Cerebellar cortex (tissue), 1 donor: ENCODE measurements at places on chromosomes 4 and X.

DNA sequence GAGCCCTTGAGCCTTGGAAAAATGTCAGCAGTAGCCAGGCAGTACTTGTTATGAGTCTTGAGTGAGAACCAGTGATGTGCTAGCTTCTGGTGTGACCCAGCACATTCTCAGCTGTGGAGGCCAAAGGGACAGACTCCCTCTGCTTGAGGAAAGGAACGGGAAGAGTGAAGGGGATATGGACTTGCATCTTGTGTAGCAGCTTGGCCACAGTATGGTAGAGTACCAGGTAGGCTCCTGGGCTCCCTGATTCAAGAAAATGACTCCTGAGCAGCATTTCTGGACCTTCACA lies 1601.9 kb upstream of the ADGRL3 start:
- DNase-seq, result no peak

DNA sequence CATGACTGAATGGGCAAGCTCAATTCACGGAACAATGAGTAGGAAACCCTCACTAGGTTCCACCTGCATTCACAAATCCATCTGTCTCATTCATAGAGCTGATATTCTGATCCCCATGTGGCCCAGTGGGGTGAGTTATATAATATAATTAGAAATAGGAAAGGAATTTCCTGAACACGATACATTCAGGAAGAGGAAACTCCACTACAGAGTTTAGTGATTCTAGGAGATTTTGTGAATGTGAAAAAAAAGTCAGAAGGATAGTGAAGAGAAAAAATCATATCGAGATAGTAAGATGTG lies 471.2 kb downstream of the GASK1B start:
- DNase-seq, result peak; percentile 12

DNA sequence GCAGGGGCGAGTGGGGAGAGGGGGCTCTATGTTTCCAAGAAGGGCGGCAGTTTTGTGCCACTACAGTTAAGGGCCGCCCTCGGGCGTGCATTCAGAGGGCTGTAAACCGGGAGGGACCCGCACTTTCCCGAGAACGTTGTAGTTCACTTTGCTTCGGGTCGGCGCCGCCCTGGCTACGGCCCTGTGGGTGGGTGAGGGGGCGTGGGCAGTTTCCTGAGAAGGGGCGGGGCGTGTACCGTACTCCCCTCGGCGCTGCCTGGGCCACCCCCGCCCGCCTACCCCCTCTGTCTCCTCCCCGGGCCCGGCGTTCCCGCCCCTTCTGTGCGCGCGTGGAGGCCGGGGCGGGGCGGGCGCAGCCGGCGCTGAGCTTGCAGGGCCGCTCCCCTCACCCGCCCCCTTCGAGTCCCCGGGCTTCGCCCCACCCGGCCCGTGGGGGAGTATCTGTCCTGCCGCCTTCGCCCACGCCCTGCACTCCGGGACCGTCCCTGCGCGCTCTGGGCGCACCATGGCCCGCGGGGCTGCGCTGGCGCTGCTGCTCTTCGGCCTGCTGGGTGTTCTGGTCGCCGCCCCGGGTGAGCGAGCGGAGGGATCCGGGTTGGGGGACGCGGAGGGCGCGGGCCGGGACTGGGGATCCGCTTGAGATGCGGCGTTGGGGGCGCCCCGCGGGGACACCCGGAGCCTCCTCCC lies at the start of gene CD99:
Gene CD99, plus strand, starts transcription at position 440 of the 687 bp plus-strand sequence. Its CDS starts 66 bp downstream, at position 506.
- peak; percentile 64 for DNase-seq

GRCh38 chr4:125280892-125281403 lies 33.8 kb upstream of the FAT4 start:
- no peak for DNase-seq

- no peak for DNase-seq
These were observed 187.3 kb downstream of the MAB21L2 start for GRCh38 chr4:150769248-150769647.

DNA sequence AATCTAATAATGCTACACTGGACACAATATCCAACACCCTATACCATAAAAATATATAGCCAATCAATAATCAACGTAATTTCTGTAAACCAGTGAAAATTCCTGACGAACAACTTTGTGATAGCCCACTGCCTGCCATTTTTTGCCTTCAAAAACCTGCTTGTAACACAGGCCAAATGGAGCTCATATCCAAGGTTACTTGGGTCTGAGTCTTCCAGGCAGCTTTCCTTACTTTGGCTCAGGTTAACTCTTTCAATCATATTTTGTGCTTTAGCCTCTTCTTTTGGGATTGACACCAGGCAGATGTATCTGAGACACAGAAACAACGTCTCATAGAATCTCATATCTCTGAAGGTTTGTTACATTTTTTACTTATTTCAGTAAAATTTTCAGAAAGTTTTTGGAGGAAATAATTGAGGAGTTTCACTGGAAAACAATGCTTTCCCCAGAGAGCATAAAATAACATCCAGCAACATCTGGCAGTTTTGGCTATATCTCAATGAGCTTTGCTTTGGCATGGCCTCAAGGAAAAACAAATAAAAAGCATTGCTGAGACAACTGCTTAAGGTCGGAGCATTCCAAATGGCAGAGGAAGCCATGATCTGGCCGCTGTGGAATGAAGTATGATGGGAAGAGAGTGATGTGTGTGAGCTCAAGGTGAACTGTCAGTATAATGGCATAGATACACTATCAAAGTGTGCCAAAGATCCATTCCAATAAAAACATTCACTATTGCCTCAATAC lies 162.9 kb upstream of the SPIN4 start:
- no peak for DNase-seq

DNA sequence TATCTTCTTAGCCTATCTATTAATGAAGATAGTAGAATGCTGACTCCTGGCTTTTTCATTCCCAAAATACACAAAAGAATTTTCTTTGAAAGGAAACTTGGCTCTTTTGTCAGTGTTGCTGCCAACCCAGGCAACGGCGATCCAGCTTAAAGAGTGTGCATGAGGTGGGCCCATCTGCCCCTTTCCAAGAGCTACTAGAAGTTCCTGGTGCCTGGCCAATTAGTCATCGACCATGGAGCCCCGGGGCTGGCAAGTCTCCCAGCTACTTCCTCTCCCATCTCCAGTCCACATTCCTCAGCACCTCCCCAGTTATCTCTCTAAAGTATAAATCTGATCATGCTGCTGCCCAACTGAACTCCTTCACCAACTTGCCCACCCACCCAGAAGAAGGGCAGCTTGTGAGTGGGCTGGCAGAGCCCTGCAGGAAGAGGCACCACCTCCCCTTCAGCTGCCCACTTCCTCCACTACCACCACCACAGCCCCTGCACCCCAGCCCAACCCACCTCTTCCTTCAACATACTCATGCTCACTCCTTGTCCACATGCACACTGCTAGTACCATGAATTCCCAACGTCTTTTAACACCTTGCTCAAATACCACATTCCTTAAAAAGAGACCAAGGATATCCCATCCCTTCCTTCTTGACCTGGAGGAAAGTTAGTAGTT lies 158.2 kb upstream of the MAP3K15 start:
- DNase-seq, result peak; percentile 16

GRCh38 chr4:79211490-79211889 lies 114.4 kb downstream of the NAA11 start:
- peak; percentile 94 for DNase-seq

DNA sequence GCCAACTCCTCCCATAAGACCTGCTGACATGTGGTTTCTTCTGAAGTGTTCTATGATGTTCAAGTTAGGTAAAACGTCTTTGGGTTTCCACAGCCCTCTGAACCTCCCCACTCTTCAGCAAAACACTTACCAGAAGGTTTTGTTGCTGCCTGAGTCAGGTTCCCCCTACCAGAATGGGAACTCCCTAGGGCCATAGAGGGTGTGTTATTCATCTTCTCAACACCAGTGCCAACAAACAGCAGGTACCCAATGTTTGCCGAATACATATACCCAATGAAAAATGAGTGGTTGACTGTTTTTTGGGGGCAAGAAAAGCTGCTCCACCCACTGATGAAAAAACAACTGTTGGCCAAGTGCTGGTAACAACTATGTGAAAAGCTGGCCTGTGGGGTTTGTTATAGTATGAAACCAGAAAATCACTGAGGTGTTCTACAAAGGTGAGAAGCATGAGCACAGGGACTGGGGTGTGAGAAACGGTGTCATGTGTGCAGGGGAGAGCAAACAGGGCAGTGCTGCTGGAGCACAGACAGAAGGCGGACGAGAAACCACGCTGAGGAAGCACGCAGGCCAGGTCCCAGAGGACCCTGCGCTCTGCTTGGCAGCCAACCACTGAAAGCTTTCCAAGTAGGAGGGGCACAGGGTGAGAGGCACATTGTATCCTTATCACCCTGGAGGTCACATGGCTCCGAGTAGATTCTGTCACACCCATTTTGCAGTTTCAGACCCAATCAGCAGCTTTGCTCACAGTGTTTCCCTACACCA lies 28.8 kb downstream of the ATP8A1 start:
- DNase-seq, result peak; percentile 20

DNA sequence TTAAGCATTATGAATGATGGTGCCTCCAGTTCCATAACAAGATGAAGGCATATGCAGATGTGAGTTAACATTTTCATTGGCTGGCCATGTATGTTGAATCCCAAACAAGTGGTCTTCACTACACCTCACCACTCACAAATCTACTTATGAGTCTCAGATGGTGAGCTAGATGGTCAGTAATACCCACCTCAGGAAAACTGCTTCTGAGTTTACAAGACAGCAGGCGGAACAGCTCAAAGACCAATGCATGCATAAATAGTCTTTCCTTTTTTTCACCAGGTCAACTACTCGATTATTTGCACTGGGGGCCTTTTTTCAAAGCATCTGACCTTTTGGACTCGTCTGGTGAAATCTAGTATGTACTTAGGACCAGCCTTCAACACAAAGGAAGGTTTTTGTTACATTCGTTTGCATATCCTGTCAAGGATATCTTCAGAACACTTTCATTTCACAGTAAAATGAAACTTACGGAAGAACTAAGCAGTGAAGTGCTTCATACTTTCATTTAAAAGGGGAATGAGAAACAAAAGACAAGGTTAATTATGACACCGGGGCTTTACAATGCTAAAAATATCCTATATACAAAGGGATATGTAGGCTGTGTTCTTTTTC lies 23.1 kb upstream of the TLR7 start:
- no peak for DNase-seq

DNA sequence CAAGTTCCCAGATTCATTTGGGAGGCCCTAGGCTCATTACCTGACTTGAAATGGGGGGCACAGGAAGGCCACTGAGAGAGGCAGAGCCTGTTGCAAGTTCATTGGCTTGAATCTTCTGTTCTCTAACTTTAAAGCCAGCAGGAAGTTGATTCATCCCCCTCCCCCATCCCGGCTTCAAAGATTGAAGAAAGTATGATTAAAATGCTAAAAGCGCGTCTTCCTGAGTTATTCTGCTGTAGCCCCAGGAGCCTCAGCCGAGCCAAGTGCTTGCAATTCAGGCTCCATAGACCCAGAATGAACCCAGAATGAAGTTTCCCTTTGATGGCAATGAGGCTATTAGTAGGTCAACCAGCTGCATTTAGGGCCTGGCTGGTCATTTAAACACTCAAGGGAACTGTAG lies 14.7 kb downstream of the CHST7 start:
- no peak for DNase-seq

- no peak for DNase-seq
These were observed 50.9 kb downstream of the UCHL1 start for GRCh38 chr4:41307638-41308037.

GRCh38 chr4:48909697-48910096 lies 3.1 kb upstream of the OCIAD2 start:
- DNase-seq, result no peak

DNA sequence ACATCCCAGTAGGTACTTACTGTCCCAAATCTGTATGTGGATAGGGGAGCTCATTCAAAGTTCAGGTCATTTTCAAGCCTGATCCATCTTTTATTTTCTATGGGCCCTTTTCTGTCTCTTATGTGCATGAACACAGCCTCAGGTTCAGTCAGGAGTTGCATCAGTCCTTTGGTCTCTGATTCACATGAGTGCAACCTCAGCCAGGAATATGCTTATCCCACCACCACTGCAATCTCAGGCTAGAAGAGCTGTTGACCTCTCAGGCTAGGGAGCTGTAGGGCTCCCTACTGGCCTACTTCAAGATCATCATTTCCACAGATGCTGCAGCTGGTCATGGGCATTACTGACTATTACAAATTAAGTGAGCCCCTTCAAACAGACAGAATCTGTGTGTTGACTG lies 27.2 kb downstream of the AASDH start:
- no peak for DNase-seq

DNA sequence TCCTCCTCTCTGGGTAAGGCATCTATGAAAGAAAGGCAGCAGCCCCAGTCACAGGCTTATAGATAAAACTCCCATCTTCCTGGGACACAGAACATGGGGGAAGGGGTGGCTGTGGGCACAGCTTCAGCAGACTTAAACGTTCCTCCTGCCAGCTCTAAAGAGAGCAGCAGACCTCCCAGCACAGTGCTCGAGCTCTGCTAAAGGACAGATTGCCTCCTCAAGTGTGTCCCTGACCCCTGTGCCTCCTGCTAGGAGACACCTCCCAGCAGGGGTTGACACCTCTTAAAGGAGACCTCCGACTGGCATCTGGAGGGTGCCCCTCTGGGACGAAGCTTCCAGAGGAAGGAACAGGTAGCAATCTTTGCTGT lies 89.9 kb downstream of the EFHC2 start:
- DNase-seq, result no peak

DNA sequence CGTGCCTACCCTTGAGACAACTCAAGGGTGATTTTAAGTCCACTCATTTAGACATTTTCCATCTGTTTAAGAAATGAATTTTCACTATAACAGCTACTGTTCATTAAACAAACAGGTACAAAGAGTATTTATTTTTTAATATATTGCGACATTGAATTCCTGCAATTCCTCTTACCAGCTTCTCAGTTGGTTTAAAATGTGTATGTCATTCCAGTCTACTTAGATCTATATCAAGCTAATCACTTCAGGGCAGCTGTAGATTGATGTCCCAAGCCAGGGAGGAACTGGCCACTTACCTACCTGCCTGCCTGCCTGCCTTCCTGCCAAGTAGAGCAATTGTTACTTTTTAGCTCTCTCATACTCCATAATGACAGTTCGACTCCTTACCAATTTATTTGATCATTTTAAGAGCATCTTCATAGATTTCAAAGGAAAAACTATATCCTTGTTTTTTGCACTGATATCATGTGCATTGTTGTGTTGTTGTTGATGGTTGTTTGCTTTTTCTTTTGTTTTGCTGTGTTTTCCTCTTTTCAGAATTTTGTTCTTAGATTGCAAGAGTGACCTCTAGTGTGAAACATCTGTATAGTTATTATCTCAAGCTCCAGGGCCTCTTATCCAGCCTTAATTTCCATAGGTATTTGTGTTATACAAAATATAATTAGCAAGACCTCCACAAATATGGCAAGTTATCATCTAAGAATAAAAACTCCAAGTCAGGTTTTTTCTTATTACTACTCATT lies 120.9 kb upstream of the NRK start:
- no peak for DNase-seq

DNA sequence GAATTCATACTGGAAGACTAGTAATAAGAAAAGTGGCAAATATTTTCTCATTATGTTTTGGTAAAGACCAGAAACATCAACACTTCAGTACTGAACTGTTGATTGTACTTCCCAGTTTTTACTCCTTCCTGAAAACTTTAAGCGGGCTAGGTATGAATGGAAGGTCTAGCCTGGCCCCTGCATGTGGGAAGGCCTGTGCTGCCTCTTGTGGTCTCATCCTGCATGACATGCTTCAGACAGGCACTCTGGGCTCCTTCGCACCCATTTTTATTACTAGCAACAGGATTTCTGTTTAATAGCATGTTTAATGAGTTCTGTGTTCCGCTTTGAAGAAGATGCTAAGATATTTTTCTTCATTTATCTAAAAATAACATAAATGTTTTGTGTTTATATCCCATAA lies 279.1 kb downstream of the ANK2 start:
- peak; percentile 11 for DNase-seq

- DNase-seq, result no peak
These were observed 7.9 kb downstream of the PITX2 start for GRCh38 chr4:110614976-110615352.
